ENCODE measurements at places on chromosomes 16 and 17. TPM values are rescaled to one million over a fixed set of nuclear protein-coding genes. Genes with fewer than 3 reads are reported as not detected.

GRCh38 chr17:65593092-65593854 is 31.8 kb upstream of the AXIN2 start:
- DNase-seq = no peak

- no peak for DNase-seq
These were observed 215.5 kb downstream of the MRTFB start for GRCh38 chr16:14286368-14287230.

- no peak for DNase-seq
These were observed 4.4 kb upstream of the FOXJ1 start for GRCh38 chr17:76145231-76146052.

The ADAD2 gene
- not detected for total RNA-seq

DNA sequence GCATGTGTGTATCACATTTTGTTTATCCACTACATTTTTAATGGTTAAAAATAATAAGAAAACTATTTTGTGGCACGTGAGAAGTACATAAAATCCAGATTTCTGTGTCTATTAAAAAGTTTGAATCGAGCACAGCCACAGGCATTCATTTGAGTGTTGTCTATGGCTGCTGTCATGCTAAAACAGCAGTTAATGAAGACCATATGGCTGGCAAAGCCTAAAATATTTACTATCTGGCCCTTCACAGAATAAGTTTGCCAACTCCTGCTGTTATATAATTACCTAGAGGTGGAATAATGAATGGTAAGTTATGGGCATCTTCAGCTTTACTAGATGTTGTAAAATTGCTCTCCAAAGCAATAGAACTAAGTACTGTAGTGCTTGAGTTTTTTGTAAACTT is 30.5 kb downstream of the TMEM98 start:
- no peak for DNase-seq

DNA sequence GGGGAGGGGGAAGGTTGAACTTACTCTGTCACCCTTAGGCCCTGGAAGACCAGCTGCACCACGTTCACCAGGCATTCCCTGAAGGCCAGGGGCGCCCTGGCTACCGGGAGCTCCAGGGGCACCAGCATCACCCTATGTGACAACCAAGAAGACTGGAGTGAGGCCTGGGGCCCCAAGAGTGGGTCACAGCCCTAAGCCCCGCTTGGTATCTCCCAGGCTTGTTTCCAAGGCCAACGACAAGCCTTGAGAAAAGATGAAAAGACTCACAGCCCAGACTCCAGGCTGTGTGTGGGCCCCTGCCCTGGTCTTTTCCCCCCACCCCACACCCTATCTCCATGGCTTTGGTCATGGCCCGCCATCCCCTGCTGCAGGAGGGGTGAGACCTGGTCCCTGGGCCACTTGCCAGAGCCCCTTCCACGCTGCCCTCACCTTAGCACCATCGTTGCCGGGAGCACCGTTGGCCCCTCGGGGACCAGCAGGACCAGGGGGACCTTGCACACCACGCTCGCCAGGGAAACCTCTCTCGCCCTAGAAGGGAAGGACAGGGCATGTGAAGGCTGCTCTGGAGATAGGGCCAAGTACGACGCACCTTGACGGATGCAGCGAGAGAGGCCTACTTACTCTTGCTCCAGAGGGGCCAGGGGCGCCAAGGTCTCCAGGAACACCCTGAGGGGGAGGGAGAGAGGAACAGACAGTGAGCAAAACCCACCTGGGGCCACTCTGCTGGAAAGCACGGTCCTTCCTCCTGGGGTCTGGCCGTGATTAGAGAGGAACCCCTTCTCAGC is 9.9 kb downstream of the COL1A1 start:
- DNase-seq = no peak

The OMG gene
- total RNA-seq = not detected

- DNase-seq = no peak
These were observed 184.4 kb upstream of the FOXF1 start for GRCh38 chr16:86325895-86326294.

The PLA2G10 gene
- total RNA-seq = not detected

GRCh38 chr16:46746821-46747776 is 1.0 kb downstream of the MYLK3 start:
- DNase-seq = no peak

The CA7 gene
- not detected for total RNA-seq

- no peak for DNase-seq
These were observed 191.4 kb downstream of the ZNF423 start for GRCh38 chr16:49664221-49665215.

DNA sequence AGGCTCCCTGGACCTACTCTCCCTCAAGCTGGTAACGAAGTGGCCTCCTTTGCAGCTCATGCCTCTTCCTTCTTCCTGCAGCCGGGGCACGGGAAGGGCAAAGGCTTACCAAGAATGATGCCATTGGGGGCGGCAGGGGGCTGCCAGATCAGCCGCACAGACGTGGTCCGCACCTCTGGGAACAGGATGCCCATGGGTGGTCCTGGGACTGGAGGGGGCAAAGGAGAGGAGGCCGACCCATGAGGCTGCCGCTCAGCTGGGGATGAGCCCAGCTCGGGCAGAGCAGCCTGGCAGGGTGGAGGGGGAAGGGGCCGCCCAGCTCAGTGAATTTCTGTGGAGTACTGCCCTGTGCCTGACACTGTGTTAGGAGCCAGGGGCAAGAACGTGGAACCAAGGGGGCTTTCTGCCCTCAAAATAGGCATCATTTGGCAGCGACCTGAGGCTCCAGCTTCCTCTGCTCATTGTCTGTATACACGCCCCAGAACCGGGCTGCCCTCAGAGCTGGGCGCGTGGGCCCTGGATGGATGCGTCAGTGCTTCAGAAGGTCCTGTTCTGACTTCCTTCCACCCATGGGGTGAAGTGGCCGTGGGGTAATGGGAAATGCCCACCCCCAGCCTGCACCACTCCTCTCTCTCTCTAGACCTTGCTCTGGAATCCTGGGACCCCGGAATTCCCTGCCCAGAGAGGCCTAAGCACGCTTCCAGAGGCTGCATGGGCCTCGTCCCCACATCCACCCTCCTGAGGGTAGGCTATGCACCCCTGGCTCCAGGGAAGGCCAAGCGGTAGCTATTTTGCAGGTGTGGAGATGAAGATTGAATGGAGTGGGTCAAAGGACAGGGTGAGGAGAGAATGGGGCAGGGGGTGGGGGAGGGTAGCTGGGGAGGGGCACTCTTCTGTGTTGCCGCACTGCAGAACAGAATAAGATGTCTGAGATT is 79.8 kb upstream of the CDC42EP4 start:
- no peak for DNase-seq

- DNase-seq = no peak
These were observed 69.8 kb downstream of the BRIP1 start for GRCh38 chr17:61793565-61793964.

The DNAH9 gene
- total RNA-seq = not detected

GRCh38 chr17:44909681-44910144 is 5.6 kb downstream of the GFAP start:
- DNase-seq = no peak

DNA sequence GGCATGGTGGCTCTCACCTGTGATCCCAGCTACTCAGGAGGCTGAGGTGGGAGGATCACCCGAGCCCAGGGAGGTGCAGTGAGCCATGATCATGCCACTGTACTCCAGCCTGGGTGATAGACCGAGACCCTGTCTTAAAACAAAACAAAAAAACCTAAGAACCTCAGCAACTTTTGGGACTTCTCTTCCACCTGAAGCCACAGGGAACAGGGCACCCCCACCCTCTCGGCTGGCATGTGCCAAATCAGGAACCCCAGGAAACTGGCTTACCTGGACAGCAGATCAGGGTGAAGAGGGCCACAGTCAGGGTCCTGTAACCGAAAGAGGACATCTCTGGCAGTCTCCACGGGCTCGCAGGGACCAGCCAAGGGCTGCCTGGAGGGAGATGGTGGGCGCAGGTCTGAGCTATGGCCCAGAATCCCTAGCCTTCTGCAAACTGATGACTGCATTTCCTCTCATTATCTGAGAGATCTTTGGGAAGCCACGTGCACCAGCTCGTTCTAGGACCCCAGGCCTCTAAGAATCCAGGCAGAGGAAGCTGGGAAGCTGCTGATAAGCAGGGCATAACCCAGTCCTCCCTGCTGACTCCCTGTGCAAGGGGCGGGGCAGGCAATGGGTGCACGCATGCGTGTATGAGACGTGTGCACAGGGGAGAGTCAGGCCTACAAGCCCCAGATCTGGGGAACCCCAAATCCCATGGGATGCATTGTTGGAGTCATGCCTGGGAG is 8.4 kb downstream of the PRR29 start:
- no peak for DNase-seq

GRCh38 chr17:49515196-49515770 is 20.2 kb downstream of the NGFR start:
- peak; percentile 56 for DNase-seq

The PIK3R5 gene
- total RNA-seq = 30.7 TPM

- DNase-seq = no peak
These were observed 44.4 kb downstream of the LYRM1 start for GRCh38 chr16:20944861-20945574.

- DNase-seq = no peak
These were observed 5.9 kb upstream of the AATK start for GRCh38 chr17:81171941-81172340.

DNA sequence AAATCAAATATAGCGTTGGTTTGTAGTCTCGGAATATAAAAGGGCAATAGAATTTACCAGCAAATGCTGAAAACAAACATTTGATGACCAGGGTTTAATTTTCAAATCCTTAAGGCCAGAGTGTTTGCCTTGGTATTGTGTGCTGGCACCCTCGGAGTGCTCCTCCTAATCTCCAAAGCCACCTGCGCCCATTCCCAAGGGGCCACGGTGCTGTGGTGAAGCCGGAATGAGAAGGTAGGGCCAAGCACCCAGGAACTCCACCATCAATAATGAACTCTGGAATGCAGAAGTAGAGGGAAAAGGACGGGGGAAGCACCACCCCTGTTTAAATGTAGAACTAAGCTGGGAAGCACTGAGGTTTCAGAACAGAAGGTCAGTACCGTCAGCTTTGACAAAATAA is 51.9 kb downstream of the COG7 start:
- DNase-seq = no peak

GRCh38 chr16:87954361-87954760 is 3.1 kb downstream of the BANP start:
- DNase-seq = no peak

GRCh38 chr16:56871172-56871593 is 6.2 kb downstream of the SLC12A3 start:
- no peak for DNase-seq

GRCh38 chr17:62690168-62690897 is 62.9 kb downstream of the MRC2 start:
- DNase-seq = no peak

GRCh38 chr16:59593194-59593661 is 859.1 kb upstream of the GOT2 start:
- DNase-seq = no peak

The GNG13 gene
- not detected for total RNA-seq

GRCh38 chr16:29644338-29644857 is 18.6 kb upstream of the SPN start:
- no peak for DNase-seq

The TBC1D3 gene
- not detected for total RNA-seq

GRCh38 chr17:38533241-38533640 is 72.5 kb downstream of the SRCIN1 start:
- no peak for DNase-seq

- no peak for DNase-seq
These were observed 71.6 kb downstream of the CHD9 start for GRCh38 chr16:53126390-53126789.

DNA sequence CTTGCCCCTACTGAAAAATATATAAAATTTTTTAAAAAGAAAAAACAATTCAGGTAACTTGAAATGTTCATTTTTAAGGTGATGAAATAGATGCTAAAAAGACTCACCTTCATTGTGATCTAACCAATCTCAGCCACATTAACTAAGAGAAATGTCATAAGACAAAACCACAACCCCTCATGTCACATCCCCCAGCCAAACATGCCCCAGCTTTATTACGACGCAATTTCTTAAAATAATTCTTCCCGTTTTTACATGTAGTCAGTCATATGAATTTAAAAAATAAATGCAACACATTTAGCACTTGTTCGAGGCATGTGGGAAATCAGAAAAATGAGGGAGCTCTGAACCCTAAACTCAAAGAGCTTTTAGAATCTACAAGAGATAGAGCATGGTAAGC is 9.5 kb downstream of the AMFR start:
- DNase-seq = no peak

The ARHGDIG gene
- not detected for total RNA-seq

The FAM20A gene
- total RNA-seq = 25.3 TPM

The GSDMA gene
- total RNA-seq = 0.68 TPM
